Thyroid gland (tissue), 4 donors: ENCODE measurements at places on chromosomes 13 and 19. TPM values are rescaled to one million over a fixed set of nuclear protein-coding genes. Genes with fewer than 3 reads are reported as not detected.
A peak's percentile ranks its signal among the peaks of the same experiment; 100 is the strongest.

DNA sequence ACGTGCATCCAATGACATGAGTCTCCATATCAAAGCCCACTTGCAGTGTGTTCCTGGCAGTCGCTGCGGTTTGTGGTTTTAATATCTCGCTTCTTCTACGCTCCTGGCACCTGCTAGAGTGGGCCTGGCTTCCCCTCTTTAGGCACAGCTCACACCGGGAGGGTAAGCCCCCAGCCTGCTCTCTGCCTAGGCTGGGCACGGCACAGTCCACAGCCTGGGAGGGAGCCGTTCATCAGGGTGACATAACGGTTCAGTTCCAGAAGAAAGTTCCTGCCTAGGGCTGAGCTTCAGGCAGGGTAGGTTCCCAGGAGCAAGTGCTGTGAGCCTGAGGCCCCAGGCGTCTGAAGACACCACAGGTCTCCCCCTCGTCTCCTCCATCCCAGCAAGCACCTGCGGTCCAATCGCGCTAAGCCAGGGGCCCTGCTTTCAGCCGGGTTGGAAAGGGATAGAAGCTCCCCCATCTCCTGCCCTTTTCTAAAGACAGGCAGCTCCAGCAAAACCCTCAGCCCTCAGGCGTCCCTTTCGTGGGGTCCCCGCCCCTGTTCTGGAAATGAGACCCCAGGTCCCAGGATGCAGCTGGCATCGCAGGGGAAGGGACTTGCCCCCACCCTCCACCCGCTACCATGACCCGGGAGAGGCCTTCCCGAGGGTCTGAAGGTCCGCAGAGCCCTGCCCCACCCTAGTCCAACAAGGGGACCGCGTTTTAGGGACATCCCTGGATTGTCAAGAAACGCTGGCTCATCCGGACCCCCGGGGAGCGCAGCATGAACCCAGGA, 121.6 kb upstream of the ZNF507 start:
- no peak for DNase-seq

MYO1F gene
- total RNA-seq, result 6.8 TPM

GRCh38 chr13:74325106-74325505, 190.9 kb upstream of the KLF12 start:
- peak; percentile 25 for DNase-seq

DNA sequence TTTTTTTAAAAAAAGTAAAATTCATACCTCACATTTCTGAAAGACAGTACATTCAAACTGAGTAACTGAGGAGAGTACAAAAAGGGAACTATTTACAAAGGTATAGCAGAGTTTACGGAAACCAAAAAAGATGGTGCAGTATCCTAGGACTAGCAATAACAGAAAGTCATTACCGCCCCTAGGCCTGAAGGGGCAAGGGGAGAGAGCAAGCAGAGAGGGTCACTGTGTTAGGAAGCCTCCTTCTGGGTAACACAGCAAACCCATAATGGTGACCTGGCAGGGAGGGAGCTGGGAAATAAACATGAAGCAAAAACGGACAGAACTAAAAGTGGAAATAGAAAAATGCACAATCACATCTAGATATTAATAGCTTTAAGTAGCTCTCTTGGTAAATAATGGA, 8.2 kb downstream of the VWA8 start:
- DNase-seq, result no peak

GRCh38 chr19:54460230-54461005, 3.2 kb downstream of the LENG9 start:
- DNase-seq, result no peak

HCST gene
- not detected for total RNA-seq

ZNF534 gene
- total RNA-seq, result 0.50 TPM

DNA sequence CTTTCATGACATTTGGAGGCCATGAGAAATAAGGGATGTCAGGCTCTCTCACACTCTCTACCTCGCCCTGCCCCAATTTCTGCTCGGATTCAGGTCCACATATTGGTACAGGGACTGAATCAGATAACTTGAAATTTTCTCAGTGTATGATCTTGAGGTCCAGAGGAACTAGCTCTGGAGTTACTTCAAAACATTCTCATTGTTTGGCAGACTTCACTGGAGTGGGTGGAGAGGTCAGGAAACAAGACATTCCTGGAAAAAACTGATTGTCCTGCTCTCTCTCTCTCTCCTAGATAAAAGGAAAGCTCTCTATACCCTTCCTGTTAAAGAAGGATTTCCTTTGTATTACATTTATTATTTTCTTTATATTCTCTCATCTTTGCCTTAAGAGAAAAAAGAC, 428.1 kb upstream of the DACH1 start:
- no peak for DNase-seq

DNA sequence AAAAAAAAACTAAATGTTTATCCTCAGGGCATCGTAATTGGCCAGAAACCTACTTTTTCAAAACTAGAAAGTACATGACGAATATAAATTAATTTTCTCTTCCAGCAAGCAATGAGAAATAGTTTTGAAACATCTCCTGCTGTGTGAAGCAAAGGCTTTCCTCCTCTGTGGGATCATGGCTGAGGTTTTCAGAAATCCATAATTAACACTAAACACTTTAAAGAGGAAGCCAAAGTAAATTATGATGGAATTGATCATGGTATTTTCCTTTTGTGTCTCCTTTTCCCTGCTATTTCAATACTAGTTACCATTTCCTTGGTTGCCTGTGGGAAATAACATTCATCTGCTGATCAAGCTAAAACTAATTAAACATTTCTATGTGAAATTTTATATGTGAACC, 1413.8 kb upstream of the PCDH20 start:
- DNase-seq, result no peak

GRCh38 chr19:7716762-7717161, 14.8 kb upstream of the FCER2 start:
- no peak for DNase-seq

GRCh38 chr19:45496349-45496953, 396 bp downstream of the RTN2 start:
- peak; percentile 24 for DNase-seq

DNA sequence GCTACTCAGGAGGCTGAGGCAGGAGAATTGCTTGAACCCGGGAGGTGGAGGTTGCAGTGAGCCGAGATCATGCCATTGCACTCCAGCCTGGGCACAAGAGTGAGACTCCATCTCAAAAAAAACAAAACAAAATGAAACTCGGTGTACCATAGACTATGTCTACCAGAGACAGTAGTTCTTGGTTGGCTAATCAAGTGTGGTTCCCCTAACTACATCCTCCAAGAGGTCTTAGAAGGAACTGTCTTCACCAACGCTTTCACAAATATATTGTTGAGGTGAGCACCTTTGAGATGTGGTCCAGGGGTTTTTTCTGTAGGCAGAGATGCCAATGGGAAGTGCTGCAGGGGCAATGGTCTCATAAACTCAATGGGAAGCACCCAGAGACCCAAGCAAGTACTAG, 48.0 kb downstream of the RFC3 start:
- no peak for DNase-seq

ZNF560 gene
- total RNA-seq, result 0.13 TPM

- DNase-seq, result no peak
Measured at GRCh38 chr13:48505597-48506091, 27.2 kb downstream of the RCBTB2 start.

CNMD gene
- 2.5 TPM for total RNA-seq

DNA sequence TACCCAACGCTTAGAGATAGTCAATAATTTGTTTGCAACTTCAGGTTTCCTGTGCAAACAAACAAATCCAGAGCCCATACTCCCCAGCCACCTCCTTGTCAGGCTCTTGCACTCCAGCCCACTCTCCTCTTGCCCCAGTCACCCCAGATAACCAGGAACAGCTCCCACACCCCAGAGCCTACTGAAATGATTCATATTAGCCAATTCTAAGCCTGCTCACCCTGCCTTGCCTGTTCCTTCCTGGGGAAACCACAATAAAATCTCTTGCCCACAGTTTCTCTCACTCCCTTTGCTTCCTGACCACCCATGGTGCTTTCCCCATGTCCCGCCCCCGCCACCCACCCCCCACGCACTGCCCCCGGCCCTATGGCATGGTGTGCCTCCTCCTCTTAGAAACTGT, 3.8 kb upstream of the ACTL9 start:
- DNase-seq, result no peak

TINCR gene
- total RNA-seq, result not detected

- no peak for DNase-seq
Measured at GRCh38 chr13:94254737-94255136, 224.7 kb downstream of the DCT start.

C19orf44 gene
- 11.2 TPM for total RNA-seq

GRCh38 chr19:46660008-46660517, 919 bp downstream of the DACT3 start:
- no peak for DNase-seq

GRCh38 chr19:44903216-44903601, 2.4 kb upstream of the APOE start:
- no peak for DNase-seq

DNA sequence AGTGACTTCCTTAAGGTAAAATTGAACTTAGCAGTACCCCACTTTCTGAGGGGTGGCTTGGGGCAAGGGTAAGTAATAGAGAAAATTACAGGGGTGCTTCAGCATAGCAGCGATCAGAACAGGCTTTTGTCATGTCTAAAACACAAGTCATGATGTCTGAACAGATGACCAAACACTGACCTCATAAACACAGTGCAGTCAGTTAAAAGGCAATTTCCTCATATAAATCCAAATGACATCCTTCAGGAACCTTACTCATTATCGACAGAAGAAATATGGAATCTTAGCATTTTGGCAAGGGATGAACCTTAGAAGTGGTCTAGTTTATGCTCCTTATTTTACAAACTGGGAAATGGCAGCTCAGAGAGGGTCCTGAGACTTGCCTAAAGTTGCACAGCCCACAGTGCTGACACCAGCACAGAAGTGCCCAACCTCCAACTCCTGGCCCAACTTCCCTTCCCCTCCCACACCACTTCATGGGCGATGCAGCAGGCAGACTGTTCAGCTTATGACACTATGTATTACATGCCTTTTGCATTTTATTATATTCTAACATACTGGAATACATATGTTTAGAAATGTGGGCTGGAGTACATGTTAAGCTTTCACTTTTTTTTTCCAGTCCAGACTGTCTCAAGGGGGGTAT, 3.6 kb downstream of the GJA3 start:
- no peak for DNase-seq
